ENCODE measurements at places on chromosomes 5 and 9.
A peak's percentile ranks its signal among the peaks of the same experiment; 100 is the strongest.

GRCh38 chr9:113631871-113632665, 168.5 kb downstream of the RGS3 start:
- DNase-seq, result peak; percentile 27

DNA sequence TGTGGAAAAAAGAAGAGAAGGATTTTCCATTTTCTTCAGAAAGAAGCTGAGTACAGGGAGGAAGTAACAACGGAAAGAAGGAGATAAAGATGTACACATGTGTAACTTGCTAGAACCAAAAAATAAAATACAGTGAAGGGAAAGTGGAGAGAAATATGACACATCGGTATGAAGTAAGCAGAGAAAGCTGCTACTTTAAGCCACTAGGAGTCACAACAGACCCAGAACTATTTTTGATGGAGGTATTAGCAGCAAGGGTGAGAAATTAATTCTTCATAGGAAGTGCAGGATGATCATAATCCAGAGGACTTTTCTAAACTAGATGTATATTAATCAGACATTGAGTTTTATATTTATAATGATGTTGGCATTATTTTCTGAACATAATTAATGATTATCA, 88.5 kb downstream of the FAM174A start:
- DNase-seq, result no peak

DNA sequence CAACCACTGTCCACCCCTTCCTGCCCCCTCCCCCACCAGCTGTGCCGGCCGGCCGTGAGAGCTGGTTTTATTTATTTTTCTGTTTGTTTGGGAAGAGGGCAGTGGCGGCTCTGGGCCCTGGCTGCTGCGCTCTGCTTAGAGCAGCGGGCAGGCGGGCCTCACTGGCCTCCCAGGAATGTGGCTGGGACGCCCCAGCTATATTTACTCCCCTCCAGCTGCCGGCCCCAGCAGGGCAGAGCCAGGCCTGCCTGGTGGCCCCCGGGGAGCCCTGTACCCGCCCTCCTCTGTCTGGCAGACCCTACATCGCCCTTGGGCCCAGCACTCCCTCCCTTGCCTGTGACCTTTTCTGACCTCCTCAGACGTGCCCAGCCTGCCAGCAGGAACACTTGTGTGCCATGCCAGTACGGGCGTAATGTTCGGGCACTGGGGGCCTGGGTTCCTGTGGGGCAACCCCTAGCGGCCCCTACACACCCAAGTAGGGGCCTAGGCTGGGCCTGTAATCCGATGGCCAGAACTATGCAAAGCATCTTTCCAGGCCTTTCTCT, 7.7 kb downstream of the CXXC5 start:
- DNase-seq, result peak; percentile 79

- DNase-seq, result no peak
Observed at GRCh38 chr5:175206669-175207068, 237.3 kb downstream of the DRD1 start.

DNA sequence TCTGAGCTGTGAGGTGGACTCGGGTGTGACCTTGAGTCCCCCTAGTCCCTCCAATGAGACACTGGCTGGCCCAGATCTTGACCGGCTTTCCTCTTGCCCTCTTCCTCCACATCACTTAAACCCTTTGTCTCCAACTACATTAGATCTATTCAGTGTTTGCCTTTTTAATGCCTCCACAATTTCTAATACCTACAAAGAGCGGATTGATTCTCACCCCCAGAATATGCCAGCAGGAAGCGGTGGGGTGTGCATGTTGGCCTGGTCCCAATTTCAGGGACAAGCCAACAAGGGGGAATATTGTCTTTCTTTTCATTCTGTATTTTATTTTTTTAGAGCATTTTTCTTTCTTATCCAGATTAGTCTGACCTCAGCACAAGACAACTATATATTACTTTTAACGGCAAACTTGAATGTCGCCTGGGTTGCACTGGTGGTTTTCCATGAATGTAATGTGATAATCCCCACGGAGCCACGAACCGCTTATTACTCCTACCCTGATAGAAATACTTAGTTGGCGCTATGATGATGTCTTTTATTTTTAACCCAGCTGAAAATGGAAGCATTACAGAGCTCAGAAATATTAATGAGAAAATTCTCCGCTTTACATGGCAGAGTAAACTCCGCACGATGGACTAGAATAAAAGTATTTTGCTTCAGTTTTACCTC, 68.5 kb upstream of the MYO10 start:
- DNase-seq, result peak; percentile 36

DNA sequence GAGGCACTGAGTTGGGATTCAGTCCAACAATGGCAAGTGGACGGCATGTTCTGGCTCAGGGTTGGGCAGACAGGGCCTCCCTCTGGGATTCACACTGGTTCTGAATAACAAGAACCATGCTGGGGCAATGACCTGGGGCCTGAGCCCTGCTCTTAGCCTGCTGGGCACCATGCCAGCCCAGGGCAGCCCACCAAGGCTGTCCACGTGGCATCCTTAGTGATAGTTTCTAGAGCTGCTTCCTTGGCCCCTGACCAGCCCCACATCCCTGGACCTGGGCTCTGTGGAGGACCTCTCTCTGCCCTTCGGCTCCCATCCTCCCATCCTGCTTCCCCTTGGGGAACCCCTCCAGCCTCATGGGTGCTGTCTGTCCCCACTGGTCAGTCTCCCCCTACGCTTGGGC, 22.3 kb upstream of the OLFM1 start:
- no peak for DNase-seq

DNA sequence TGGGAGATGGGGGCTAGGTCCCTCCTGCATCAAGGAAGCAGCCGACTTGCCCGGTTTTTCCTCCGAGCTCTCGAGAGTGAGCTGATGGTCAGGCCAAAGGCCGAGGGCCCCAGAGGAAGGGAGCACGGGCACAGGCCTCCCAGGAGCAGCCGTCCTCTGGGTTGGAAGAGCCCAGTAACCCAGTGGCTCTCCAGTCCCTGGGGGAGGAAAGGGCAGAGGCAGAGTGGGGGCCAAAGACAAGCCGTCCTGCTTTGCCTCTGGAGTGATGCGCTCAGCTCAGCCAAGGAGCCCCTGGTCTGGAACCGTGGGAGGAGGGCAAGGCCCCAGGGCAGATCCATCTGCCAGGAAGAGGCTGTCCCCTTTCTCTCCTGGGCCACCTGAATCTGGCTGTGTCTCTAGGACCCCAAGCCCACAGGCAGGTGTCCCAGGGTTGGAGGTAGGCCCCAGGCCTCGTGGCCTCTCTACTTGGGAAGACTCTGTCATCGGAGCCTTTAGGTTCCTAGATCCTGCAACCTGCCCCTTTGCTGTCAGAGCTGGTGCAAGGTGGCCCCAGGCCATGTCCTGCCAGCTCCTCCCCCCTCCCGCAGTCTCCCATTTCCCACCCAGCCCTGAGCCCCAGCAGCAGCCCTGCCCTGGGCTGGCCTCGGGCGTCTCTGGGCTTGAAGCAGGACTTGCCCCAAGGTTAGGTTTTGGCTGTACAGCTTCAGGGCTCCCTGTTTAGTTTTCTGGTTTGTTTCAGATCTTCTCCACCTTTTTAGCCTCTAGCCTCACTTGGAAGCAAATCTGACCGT, 224.1 kb downstream of the CACNA1B start:
- no peak for DNase-seq

- peak; percentile 47 for DNase-seq
Observed at GRCh38 chr5:73189871-73190376, 16.9 kb downstream of the TMEM174 start.

DNA sequence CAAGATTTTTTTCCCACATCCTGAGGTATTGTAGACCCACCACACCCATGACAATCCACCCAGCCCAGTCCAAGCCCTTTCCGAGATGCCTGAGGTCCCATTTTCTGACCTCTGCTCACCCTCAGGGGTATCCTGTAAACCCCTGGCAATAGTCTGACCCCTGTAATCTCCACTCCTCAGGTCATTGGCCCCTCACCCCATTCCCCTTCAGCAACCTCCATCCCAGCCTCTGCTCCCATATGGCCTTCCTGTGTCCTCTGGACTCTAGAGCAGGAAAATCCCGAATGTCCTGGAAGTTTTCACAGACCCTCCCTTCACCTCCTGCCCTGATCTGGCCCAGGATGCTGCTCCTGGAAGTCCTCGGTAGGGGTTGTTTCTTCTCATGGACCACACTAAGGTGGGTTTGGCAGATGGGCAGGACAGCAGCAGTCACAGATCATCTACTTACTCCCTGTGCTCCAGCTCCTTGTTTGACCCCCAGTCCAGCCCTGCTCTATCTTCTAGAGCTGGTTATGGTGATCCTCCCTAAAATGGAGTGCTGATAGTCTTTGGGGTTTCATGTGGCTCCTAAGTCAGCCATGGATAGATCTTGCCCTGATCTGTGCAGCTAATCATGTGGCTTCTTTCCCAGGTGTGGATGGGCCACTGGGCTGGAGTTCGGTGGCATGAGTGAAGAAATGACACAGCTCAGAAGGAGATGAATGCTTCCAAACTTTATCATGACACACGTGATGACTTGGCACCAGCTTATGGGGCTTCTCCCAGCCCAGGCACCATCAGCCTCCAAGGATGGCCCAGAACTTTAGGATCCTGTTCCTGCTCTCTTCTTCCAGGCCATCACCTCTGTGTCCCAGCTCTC, 12.0 kb upstream of the ACSL6 start:
- no peak for DNase-seq

DNA sequence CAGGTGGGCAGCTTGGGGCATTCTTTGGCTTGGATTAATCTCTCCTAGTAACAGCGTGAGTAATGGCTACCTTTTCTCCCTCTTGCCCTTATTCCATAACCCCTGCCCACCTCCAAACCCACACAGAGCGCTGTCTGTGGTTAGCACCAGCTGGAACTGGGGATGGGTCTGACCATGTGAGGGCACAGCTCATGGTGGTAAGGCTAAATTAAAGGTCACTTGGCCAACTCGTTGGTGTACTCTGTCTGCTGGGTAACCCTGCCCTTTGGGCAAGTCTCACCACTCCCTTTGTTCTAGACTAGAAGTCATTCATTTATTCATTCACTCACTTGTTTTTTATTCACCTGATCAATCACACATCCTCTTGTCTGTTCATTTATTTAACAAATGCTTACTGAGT, 27.8 kb downstream of the PPARGC1B start:
- no peak for DNase-seq

DNA sequence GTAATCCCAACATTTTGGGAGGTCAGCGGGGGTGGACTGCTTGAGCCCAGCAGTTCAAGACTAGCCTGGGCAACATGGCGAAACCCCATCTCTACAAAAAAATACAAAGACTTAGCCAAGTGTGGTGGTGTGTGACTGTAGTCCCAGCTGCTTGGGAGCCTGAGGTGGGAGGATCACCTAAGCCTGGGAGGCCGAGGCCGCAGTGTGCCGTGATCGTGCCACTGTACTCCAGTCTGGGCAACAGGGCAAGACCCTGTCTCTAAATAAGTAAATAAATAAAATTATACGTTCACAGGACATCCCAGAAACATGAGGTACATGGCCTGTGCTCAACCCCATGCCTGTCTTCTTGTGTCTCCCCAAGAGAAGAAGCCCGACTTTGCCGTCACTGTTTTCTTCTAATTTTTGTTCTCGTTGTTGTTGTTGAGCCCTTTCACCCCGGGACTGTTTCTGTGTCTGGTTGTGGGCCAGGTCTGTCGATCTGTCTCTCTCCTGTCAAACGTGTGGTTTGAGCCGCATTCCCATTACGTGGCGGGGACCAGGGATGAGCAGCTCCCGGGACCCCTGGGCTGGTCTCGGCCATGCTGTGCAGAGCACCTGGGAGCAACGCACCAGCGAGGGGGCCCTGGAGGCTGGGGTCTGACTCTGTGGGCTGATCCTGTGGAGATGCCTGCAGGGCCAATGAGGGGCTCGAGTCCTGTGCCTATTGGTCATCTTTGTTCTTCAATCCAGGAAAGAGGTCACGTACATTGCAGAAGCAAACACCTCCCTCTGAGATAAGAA, 32.2 kb downstream of the NACC2 start:
- no peak for DNase-seq

GRCh38 chr9:22010866-22011625, 1.9 kb upstream of the CDKN2B start:
- DNase-seq, result peak; percentile 57

GRCh38 chr5:173909199-173909598, 21.1 kb downstream of the CPEB4 start:
- DNase-seq, result no peak

DNA sequence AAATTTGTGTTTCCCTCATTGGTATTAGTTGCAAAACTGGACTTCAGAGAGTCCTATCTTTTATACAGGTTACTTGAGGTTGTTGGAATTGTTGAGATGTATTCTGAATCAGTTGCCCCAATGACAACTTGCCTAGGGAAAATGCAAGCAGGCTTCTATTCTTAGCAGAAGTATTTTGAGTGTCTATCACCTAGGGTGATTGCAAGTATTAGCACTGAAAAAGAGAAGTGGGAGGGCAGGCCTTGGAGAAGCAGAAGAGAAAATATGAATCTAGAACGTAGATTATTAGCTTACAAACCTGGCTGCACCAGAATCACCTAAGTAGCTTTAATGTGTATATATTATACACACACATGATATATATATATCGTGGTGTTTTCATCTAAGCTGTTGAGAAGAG, 43.2 kb downstream of the ADAMTS12 start:
- DNase-seq, result no peak

DNA sequence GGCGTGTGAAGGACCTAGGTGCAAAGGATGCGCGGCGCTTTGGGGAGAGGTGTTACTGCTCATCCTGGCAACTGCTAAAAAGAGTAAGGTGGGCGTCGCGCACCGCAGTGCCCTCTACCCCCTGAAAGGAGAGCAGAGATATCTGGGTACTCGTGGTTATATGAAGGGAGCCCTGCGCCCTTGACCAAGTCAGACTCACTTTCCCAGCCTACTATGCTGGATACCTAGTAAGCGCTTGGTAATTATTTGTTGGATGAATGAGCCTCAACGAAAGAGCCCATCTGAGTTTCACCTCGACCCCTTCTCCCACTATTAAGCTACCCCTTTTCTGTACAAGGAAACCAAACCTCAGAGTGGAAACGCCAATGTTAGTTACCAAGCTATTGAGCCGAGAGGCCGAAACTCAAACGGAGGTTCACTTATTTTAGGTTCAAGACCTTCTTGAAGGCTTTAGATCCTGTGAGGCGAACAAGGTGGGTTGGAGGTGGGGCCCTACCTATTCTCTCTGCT, 8.0 kb downstream of the LHX6 start:
- DNase-seq, result peak; percentile 17

DNA sequence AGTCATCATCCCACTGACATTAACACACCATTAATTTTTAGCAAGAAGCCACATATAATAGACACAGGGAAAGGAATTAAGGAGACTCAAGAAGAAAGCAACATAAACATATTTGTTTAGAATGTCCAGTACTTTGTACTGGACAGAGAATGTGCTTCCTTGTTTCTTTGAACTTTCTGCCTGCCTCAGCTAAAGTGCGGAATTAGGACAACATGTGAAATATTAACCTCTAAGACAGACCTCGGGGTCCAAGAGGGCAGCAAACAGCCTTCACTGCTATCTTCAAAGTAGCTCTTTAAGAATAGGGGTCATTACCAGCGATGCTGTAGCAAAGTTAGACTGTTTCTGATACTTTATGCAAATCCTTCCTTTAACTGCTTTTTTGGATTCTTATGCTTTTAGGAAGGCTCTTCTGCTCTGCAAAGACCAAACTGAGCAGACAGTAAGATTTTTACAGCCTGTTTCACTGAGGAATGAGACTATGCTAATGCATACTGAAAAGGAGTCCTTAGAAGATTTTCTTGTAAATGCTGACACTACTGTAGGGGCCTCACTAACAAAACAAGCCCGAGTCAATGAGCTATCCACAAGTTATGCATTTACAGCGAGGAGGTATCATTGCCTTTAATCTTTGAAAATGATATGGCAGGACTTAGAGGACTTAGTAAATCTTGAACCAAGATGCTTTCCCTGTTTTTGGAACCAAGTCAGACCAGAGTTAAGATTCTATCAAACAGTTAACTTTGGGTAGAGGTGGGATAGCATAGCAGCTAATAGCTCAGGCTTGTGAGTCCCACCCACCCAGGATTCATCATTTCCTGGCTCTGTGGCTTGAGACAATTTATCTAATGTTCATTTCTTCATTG, 23.8 kb downstream of the DAB2 start:
- DNase-seq, result no peak

GRCh38 chr9:126681336-126681735, 67.6 kb downstream of the LMX1B start:
- DNase-seq, result no peak

Measured in left hindlimb (tissue), 1 donor.